ENCODE measurements at places on chromosomes 12 and 14.

- no peak for DNase-seq
These were observed 4.1 kb downstream of the BHLHE41 start for GRCh38 chr12:26120561-26121274.

GRCh38 chr14:65997347-65997746, 488.8 kb upstream of the CCDC196 start:
- no peak for DNase-seq

DNA sequence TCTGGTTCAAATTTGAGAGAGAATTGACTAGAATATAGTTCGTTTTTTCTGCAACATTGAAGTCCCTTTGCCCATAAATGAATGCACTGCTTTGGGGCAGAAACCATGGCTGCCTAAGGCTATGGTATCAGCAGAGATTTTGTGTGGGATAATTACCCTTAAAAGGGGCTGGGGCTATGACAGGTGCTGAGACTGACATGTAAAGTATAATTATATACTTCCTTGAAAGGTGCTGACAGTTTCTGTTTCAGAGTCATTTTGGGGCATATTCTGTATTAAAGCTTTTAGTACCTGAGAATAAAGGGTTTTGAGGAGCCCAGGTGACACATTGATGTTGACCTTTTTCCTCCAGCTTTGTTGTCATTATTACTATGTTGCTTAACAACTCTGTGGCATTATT, 150.3 kb upstream of the PTPRQ start:
- no peak for DNase-seq

DNA sequence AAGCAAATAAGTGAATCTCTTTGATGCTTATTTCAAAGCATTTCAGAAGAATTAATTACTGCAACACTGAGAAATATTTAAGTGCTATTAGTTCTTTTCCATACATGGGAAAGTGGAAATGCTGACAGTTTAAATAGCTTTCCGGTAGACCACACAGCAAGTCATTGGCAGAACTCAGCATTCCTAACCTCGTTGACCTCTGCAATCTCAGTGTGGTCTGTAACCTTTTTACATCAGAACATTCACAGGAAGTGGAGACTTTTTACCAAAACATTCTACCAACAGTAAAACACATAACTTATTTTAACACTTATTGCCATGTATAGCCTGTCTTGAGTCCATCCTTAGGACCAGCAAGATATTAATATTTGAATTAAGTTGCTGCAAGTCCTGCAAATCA, 249.5 kb upstream of the DCN start:
- DNase-seq, result no peak

- DNase-seq, result peak; percentile 36
These were observed 19.0 kb upstream of the ACTN1 start for GRCh38 chr14:68998062-68998461.

DNA sequence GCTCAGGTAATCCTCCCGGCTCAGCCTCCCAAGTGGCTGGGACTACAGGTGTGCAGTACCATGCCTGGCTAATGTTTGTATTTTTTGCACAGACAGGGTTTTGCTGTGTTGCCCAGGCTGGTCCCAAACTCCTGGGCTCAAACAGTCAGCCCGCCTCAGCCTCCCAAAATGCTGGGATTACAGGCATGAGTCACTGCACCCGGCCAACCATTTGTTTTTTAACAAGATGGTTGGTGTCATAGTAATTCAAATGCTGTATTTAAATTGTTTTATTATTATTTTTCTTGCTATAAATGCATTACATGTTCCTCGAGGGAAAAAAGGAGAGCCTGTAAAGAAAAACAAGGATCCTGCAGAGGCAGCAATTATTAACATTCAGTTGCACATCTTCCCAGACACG, 83.9 kb downstream of the EP400 start:
- no peak for DNase-seq

- DNase-seq, result no peak
These were observed 536 bp downstream of the TM7SF3 start for GRCh38 chr12:27013611-27014084.

DNA sequence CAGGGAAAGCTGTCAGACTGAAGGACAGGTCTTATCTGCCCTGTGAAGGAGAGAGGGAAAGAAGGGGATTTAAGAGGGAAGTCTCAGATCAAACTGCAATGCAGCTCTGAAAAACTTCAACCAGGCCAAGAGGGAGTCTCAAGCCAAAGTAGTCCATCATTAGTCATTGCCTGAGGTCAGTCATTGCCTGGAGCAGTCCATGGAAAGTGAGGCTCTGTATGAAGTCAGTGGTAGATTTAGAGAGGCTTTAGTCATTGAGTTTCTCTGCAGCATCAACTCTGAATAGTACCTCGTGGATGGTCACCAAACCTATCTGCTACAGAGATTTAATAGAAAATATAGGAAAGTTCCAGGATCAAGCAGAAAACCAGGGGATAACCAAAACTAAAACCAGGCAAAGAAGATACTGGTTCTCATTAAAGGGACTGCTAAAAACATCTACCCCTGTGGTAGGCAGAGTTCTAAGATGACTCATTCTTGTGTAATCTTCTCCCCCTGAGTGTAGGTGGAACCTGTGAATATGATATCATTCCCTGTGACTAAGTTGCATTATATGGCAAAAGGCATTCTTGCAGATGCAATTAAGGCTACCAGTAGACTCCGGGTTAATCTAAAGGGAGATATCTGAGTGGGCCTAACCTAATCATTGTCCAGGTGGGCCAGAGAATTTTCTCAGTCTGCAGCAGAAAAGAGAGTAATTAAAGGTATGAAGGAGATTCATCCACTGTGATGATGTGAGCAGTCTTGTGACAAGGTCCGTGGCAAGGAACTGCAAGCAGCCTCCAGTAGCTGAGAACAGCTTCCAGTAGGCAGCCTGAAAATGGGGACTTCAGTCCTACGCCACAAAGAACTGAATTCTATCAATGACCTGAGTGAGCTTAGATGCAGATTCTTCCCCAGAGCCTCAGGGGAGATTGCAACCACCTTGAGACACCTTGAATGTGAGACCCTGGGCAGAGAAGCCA, 123.1 kb downstream of the GALC start:
- no peak for DNase-seq

All from left forelimb (tissue), 1 donor.